Hematopoietic multipotent progenitor cell (in vitro differentiated cells): ENCODE measurements at places on chromosomes 13 and 19.

- no peak for DNase-seq
These were observed 38.3 kb downstream of the TMED1 start for GRCh38 chr19:10797541-10798256.

DNA sequence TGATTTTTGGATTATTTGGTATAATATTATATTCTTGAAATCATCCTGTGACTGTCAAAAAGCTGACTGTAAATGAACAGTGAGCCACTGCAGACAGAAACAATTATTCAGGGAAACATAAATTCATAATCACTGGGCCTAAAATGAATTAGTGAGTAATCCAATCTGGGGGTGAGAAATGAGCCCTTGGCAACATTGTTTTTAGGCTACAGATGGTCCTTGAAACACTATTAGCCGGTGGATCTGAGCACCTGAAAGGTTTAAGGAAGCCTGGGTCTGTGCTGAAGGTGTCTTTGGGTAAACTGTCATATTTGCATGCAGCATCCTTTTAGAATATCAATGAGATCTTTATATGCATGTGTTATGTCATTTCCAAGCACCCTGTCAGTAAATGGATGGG, 290.7 kb downstream of the ATP8A2 start:
- DNase-seq: no peak

DNA sequence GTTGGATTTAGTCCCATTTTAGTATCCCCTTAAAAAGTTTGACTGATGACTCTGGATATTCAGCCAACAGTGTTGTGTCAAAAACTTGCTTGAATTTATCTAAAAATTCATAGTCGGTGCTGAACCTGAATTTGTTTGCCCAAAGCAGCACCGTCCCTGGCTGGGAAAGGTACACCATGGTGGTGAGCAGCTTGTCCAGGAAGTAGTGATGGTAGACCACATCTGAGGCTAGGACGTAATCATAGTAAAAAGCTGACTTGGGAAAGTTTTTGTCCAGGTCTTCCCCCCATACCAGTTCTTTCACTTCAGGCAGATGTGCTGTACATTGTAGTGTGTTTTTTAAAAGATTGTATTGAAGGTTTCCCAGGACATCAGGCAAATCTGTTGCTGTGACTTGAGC, 8.8 kb downstream of the METTL21C start:
- no peak for DNase-seq

DNA sequence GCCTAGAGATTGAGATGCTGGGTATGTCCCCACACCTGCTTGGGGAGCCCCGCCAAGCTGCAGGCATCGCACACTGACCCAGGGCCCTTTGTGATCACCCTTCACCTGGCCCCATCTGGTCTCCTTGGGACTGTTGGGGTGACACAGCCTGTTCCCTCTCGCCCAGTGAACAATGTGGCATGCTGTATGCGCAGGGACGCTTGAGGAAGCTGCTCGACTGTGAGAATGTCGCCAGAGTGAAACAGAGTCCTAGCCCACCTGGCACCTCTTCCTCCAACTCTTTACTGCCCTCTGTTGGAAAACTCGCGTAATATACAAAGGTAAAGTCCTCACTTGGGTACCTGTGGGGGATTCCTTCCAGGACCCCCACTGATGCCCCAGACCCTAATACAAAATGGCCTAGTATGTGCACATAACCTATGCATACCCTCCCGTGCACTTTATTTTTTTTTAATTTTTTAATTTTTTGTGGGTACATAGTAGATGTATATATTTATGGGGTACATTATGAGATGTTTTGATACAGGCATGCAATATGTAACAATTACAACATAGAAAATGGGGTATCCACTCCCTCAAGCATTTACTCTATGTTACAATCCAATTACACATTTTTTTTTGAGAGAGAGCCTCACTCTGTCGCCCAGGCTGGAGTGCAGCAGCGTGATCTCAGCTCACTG, 9.0 kb downstream of the BLOC1S3 start:
- peak; percentile 69 for DNase-seq

- no peak for DNase-seq
These were observed 1.5 kb downstream of the NEK5 start for GRCh38 chr13:52127378-52127777.

DNA sequence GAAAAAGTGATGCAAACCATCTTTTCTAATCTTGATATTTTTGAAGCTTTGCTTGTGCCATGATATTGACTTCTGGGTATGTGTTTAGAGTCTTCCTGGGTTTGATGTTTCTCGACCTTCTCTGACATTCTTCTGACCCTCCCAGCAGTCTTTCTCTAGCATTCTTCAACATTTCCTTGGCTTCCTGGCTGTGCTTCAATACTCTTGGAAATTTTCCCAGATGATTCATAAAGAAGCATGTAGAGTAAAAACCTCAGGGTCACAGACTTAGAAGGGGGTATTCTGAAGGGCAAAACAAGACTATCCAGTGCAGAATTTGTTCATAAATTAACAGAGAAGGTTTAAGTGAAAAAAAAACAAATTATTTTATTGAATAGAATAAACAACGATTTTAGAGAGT, 946.3 kb upstream of the PCDH9 start:
- DNase-seq: no peak

DNA sequence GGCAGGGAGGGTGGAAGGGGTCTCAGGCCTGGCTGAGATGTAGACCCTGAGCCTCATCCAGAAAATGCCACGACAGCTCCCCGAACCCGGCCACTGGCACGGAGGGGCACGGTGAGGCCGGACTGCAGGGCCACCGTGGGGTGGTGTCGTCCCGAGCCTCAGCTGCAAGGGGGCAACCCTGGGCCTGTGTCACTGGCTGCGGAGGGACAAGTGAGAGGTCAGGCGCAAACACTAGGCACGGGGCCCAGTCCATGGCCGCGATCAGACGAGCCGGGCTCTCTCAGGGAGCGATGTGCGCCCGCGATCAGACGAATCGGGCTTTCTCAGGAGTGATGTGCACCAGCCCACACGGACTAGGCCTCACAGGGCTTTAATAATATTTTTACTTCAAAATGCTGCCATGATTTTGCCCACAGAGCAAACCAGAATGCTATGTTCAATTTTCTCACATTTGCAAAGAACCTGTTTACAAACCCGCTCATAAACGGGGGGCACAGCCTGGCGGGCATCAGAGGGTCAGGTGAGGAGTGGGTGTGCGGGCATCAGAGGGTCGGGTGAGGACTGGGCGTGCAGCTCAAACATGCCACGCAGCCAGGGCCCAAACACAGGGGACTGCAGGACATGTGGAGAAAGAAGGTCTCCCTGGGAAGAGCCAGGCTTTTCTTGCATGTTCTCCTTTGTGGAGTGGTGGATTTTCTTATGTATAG, 42.6 kb upstream of the C13orf46 start:
- DNase-seq: no peak

DNA sequence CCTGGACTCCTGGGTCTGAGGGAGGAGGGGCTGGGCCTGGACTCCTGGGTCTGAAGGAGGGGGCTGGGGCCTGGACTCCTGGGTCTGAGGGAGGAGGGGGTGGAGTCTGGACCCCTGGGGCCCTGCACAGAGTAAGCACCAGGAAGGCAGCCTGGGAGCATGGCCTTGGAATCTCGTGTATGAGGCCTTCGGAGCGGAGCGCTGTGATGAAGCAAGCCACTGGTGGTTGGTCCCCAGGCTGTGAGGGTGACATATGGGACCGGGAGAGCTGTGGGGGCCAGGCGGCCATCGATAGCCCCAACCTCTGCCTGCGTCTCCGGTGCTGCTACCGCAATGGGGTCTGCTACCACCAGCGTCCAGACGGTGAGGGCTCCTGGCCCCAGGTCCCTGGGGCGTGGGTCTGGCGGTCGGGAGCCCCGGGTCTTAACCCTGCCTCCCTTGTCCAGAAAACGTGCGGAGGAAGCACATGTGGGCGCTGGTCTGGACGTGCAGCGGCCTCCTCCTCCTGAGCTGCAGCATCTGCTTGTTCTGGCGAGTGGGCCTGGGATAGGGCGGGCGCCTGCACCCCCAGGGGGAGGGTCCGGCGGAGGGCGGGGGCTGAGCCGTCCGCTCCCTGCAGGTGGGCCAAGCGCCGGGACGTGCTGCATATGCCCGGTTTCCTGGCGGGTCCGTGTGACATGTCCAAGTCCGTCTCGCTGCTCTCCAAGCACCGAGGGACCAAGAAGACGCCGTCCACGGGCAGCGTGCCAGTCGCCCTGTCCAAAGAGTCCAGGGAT, 918 bp downstream of the TMEM190 start:
- DNase-seq: no peak

GRCh38 chr13:37289212-37289935, 183.9 kb upstream of the CSNK1A1L start:
- DNase-seq: no peak

- DNase-seq: no peak
These were observed 70.3 kb downstream of the FNDC3A start for GRCh38 chr13:49046002-49046401.

DNA sequence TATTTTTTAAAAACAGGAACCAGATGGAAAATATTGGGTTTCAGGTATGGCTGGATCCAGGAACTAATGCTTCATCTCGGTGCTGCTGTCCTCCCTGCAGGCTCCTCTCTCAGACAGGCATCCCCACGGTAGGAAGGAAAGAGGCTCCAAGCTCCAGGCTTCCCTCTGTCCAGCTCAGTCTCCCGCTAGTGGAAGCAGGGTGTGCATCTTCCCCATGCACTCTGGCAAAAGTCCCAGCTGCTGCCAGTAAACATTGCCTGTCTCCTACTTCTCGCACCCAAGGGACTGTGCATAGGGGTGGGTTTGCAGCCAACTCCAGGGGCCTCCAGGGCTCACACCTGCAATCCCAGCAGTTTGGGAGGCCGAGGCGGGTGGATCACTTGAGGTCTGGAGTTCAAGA, 29.2 kb downstream of the IL12RB1 start:
- no peak for DNase-seq

DNA sequence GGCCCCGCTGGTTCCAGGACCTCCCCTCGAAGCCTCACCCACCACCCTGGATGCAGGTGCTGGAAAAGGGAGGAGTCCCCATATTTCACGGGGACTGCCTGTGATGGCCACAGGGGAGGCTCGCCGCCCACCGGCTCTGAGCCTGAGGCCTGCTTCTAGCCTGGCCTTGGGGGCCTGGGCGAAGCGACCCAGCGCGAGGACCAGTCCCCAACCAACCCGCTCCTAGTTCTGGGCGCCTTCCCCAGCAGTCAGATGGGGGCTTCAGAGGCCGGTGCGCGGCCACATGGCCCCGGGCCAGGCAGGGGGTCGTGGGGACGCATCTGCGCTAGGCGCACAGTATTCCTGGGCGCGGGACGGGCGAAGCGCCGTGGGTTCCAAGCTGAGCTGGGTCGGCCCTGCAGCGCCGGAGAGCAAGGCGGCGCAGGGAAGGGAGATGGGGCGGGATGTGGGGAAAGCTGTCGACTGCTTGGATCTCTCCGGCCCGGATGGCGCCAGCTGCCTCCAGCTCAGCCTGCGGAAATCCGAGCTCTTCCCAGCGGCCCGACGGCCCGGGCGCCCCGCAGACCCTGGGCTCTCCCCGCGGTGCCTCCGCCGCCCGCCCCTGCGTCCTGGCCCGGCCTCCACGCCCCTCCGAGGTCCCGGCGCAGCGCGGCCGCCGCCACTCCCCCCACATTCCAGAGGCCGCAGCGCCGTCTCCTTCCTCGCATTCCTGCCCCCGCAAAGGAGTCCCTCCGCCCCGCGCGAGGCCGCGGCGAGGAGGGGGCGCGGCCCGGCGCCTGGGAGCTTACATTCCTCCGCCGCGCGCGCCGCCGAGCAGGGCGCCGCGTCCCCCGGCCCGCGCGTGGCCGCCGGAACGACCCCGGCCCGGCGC, at the start of gene WTIP:
TSS of gene WTIP (plus strand) at position 788 of the 871 bp plus-strand sequence. CDS start 217 bp downstream, outside the sequence.
- no peak for DNase-seq

GRCh38 chr13:65594298-65594781, 1635.8 kb downstream of the PCDH9 start:
- no peak for DNase-seq

DNA sequence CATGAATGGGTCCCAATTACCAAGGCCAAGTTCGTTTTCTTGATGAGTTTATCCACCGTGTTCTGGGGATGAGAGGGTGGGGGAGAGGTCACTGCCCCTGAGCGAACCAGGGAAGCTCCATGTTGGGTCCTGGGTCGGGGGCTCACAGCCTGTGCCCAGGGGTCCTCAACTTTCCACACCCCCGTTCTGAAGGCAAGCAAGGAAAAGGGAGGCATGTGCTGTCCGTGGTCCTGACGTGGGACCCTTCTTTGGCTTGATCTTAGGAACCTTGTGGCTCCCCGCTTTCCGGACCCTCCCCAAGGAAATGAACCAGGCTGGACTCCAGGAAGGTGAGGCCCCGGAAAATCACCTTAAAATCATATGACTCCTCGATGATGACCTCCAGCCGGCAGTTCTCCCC, 18.2 kb upstream of the MEIS3 start:
- DNase-seq: no peak

DNA sequence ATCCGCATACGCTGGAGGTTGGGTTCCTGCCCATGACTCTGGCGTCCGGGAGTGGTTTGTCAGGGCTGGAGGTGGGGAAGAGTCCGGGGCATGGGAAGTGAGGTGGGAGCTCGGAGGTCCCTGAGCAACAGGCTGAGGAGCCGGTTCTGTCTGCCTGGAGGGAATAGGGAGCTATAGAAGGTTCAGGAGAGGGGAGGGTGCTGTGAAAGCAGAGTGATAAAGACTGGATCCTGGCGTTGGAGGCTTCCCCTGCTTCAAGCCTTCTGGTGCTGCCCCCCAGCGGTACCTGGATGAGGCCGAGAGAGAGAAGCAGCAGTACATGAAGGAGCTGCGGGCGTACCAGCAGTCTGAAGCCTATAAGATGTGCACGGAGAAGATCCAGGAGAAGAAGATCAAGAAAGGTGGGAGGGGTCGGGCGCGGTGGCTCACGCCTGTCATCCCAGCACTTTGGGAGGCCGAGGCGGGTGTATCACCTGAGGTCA, 2.6 kb downstream of the HMG20B start:
- DNase-seq: no peak

DNA sequence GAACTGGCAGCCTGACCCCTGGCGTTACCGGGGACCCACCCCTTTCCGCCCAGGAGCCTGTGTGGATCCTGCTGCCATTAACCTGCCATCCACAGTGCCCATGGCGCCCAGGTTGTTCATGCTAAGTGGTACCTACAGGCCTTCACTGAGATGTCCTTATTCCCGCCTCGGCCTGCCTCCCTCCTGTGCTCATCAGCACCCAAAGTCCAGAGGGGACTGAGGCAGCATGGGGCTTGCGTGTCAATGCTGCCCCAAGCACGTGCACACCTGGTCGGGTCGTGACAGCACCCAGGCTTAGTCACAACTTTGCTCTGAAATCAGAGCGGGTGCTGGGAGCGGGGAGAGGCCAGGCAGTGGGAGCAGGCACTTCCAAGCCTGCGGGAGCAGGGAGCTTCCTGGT, 3.7 kb upstream of the INTS6 start:
- no peak for DNase-seq

DNA sequence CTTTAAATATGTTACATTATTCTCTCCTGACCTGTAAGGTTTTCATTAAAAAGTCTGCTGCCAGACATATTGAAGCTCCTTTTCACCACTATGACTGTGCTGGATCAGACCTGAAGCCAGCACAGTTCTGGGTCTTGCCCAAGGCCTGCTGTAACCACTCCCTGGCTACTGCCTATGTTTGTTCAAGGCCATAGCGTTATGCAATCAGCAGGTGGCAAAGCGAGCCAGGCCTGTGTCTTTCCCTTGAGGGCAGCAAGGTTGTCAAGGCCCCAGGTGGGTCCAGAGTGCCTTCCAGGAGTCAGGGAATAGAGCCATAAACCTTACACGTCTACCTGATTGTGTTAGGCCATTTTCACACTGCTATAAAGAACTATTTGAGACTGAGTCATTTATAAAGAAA, 496.8 kb upstream of the PCDH9 start:
- DNase-seq: no peak
